Fibroblast of the aortic adventitia (primary cell): ENCODE measurements at places on chromosomes 11 and 22. TPM values are rescaled to one million over a fixed set of nuclear protein-coding genes. Genes with fewer than 3 reads are reported as not detected.

GRCh38 chr11:128251140-128251539 lies 336.2 kb downstream of the ETS1 start:
- DNase-seq, result peak; percentile 40

- DNase-seq, result no peak
These were observed 5.5 kb downstream of the FAM111B start for GRCh38 chr11:59112494-59112893.

- DNase-seq, result no peak
These were observed 48.4 kb upstream of the MPEG1 start for GRCh38 chr11:59261150-59261549.

GRCh38 chr11:35003186-35003585 lies 86.8 kb downstream of the PDHX start:
- no peak for DNase-seq

Gene OR51E2
- total RNA-seq, result not detected in 2 replicates

Gene HOATZ
- total RNA-seq, result not detected in 2 replicates

Gene TMEM41B
- 26.8 and 37.8 TPM in 2 replicates for total RNA-seq

Gene TUBA8
- 0.72 TPM in 1 of 2 replicates, not detected in the other for total RNA-seq
